ENCODE measurements at places on chromosomes 11 and 22. TPM values are rescaled to one million over a fixed set of nuclear protein-coding genes. Genes with fewer than 3 reads are reported as not detected.

VWCE gene
- 0.94 TPM for total RNA-seq

LSP1 gene
- total RNA-seq = 22.9 TPM

DNA sequence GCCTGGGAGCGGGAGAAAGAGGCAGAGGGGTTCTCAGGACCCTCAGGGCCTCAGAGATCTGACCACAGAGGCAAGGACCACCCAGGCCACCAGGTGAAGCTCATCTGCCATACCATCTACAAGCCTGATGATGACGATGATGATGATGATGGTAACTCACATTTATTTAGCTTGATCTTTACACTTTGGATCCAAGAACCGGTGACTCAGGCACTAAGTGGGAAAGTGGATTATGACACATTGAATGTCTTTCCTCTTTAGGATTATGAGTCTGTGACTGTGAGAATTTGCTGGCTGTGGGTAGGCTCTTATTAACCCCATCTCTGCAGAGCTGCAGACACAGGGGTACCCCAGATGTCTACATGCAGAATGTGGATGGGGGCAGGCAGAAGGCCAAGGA lies 110.3 kb downstream of the DSCAML1 start:
- no peak for DNase-seq

GRCh38 chr22:48899523-48900326 lies 927.9 kb downstream of the BRD1 start:
- DNase-seq = peak; percentile 12

GRCh38 chr11:3220101-3220500 lies 1.5 kb upstream of the MRGPRG start:
- peak; percentile 11 for DNase-seq

PTPRJ gene
- total RNA-seq = 7.1 TPM

SYNGR1 gene
- total RNA-seq = 41.3 TPM

IFITM1 gene
- total RNA-seq = 101 TPM
